Stimulated activated CD4-positive, alpha-beta T cell treated with anti-CD3 and anti-CD28 coated beads, Interleukin-1b, Interleukin-23, amount 100 ng/mL, for 48 hours (primary cell): ENCODE measurements at places on chromosomes 6 and 20.
A peak's percentile ranks its signal among the peaks of the same experiment; 100 is the strongest.

DNA sequence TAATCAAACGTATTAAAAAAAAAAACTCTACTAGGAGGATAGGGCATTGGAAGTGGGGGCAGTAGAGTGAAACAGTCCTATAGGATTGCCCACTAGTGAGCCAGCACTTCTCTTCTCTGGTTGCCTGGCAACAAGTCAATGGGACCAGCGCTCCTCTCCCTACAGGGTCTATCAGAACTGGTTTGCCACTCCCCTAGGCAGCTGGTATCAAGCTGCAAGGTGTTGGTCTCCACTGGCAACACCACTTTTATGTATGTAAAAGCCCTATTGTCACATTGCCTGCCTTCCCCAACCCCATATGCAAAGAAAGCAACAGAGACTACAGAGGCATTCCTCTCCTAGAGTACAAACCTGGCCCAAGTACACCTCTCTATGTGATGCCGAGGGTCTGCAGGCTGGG lies 166.9 kb upstream of the MCHR2 start:
- no peak for DNase-seq

GRCh38 chr6:26054781-26055718 lies 32.2 kb upstream of the HFE start:
- peak; percentile 93 for DNase-seq

DNA sequence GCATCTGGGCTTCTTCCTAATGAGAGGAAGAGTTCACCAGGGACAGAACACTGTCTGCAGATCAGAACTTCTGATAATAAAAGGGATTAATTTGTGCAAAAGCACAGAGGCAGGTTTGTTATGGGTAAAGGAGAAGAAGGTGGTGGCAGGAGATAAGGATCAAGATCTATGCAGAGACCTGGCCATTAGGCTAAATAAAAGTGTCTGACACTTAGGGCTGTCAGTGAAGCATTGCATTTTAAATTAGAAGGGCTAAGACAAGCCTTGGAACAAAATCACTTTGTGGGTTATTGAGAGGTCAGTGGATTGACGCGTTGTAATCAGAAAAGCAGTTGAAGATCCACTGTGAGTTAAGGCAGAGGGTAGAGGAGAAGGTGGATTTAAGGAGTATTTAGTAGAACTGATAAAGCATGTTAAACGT lies 76.8 kb downstream of the MAP3K4 start:
- no peak for DNase-seq

DNA sequence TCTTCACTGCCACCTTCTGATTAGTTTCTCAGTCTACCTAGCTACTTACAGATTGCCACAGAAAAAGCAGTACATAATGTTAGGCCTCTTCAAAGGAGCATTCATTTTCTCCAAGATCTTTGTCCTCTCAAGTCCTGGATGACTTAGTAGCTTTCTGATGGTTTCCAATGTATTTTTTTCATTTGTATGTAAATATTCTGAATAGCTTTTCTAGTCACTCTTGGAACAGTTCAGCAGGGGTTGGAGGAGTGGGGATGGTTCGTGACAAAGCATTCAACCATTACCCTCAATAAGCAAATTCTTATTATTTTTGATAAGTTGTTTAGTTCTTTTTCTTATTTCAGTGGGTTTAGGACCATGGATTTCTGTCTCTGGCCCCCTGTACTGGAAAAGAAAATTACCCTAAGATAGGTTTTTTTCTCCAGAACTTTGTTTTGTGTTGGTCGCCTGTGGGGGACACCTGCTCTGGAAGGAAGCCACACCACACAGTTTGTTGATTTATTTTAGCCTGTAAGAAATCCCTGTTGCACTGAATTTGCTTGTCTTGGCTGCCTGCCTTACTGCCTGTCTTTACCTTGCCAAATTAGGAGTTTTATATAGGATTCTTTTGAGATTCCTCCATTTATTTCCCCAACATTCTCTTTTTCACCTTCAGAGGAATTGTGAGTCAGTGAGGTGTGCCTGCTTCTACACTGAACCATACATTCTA lies 247.9 kb downstream of the RFPL4B start:
- DNase-seq: no peak

GRCh38 chr6:5099537-5099936 lies 14.4 kb downstream of the PPP1R3G start:
- no peak for DNase-seq

- no peak for DNase-seq
Observed at GRCh38 chr6:125818225-125818657, 27.5 kb downstream of the NCOA7 start.

DNA sequence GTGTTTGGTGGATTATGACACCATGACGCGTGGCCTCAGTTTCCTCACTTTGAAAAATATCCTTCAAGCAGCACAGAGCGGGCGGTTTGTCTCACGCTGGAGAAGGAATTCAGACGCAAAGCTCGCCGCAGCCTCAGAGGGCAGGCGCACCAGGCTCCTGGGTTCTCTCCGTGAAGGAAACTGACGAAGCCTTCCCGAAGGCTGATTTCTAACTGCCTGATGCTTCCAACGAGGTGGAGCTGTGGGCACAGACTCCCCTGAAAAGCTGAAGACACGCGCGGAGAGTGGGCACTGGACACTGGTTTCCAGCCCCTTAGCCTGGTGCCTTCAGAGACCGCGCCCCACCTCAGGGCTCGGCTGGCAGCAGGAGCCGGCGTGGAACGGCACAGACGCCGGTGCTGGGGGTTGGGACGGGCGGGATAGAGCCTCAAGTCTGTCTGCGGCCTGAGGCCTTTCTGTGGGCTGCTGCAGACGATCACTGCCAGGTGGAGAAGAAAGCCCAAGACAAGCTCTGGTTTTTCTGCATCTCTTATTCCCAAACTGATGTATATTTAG lies 56.1 kb downstream of the DACT2 start:
- DNase-seq: no peak

DNA sequence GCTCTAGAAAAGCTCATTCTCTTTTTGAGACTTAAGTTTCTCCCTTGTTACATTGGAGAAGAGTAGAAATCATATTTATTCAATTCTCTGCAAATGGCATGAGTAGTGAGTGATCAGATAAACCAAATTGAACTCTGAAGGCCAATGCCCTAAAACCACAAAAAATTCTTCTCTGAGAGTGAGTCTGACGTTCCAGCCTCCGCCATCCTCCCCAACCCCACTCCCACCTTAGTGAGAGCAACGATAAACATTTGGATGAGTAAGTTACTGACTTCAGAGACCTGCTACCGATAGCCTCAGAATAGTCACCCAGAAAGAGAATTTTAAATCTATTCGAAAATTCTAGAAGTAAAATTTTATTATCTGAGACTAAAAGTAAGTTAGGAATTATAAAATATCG lies 94.6 kb downstream of the TFAP2A start:
- no peak for DNase-seq

- DNase-seq: no peak
Observed at GRCh38 chr6:157229713-157230112, 93.6 kb downstream of the TMEM242 start.

DNA sequence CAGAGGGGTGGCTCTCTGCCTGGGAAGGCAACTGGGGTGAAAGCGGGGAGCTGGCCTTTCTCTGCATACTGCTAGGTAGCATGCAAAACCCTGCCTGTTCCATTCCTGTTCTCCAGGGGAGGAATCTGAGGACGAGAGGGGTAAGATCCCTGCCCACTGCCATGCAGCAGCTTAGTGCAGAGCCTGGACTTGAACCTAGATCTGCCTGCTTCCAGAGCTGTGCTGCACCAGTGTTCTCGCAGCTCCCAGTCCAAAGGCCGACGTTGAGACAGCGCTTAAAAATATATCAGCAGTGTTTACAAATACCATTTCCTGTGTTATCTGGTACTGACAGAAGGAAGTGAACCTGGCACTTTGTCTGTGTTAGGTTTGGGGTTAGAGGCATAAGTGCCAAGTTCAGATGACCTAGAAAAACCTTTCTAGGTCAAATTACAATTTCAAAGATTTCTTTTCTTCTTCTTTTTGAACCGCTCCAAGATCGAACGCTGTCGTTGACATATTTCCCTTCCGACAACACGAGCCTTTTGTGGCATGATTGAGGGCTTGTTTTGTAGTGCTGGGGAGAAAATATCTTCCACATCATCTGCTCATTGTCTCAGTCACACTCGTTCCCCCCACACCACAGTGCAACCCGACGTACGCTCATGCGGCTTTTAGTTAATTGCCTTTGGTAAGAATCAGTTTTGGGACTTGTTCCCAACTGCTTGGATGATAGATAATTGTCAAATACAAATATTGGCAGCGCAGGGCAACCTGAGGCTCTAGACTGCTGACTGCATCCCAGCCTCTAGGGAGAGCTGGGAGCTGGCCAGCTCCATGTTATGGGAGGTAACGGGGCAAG lies 44.6 kb downstream of the TOX2 start:
- no peak for DNase-seq

DNA sequence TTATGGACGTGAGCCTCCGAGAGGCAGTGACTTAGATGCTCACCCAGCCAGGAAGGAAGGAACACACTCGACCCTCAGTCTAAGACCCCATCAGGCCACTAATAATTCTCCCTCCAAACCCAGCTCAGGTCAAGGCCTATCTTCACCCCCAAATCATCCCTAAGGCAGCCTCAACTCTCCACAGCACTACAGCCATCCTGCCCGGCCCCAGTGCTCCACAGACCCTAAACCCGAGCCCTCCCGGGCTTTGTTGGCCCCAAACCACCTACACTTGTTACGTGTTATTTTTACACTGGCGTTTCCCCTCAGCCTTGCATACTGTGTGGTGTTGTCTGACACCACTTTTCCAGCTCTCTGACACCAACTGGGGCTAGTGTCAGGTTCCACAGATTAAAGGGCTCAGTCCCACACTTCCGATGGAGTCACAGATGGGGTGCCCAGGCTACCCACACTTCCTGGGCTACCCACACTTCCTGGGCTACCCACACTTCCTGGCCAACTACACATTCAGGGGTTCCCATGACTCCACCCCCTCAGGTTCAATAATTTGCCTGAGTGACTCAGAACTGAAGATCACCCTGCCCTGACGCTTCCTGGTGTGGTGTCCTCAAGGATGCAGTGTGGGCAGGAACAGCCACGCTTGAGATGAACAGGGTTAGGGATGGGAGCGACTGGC lies 25.3 kb downstream of the RBCK1 start:
- DNase-seq: peak; percentile 80

DNA sequence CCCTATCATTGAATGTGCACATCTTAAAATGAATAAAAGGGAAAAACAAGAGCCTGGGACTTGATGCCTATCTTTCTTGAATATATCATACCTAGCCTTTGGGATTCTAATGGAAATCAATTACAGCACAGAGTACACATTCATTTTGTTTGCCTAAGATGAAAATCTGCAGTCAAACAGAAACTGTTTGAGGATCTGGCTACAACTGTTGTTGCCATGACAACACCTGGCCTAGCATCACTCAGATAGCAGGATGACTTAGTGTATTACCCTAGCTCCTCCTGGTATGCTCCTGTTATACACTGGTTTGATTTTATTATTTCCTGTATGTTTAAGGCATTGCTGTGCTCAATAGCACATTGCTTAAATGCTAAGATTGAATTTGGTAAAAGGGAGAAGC lies 71.5 kb upstream of the LAMP5 start:
- DNase-seq: no peak

- no peak for DNase-seq
Observed at GRCh38 chr6:74073999-74074398, 378.0 kb downstream of the CD109 start.

GRCh38 chr6:154466139-154466538 lies 44.3 kb downstream of the CNKSR3 start:
- no peak for DNase-seq

GRCh38 chr6:107684996-107685395 lies 139.1 kb downstream of the SCML4 start:
- DNase-seq: no peak

- DNase-seq: no peak
Observed at GRCh38 chr20:37007898-37008649, 56.6 kb upstream of the SAMHD1 start.

DNA sequence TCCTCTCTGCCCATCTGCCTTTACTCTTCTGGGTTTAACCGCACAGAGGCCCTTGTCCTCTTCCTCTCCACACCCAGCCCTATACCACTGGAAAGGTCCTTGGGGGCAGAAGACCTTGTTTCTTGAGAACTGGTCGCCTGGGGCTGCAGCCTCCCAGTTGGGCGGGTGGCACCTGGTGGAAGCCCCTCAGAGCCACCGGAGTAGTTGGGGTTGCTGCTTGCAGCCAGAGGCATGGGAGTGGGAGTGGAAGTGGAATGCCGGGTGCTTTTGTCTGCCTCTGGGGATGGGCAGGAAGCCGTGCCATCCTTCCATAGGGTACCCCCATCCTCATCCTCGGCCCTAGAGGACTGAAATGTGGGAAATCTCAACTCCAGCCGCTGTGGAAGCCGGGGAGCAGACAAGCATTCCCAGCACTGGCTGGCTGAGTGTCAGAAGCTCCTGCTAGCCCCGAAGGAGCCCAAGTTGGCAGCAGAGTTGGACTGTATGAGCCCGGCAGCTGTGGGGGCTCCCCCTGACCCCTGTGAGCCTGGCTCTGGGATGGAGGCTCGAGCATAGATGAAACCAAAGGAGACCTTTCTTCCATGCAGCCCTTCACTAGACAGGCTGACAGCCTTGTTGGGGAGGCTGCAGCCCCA lies 1.2 kb downstream of the VSTM2L start:
- no peak for DNase-seq

DNA sequence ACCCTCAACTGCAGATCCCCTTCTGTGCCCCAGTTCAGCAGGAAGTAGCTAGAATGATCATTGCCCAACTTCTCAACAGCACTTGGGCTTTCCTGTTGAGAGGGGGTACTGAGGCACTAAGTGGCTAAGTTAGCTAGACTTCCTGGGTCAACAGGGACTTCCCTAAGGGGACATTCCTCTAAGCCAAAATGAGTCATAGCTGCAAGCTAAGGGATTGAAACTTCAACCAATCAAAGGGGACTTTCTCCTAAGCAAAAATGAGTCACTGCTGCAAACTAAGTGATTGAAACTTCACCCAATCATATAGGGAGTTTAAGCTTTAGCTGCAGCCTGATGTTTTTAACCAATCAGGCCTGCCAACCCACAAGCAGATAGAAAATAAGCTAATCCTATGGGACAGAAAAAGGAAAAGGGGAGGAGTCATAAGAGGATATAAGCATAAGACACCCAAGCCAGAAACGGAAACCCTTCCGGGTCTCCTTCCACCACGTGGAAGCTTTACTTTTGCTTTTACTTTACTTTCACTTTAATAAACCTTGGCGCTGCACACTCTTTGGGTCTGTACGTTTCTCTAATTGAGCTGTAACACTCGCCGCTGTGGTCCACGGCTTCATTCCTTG lies 659.0 kb upstream of the HS3ST5 start:
- no peak for DNase-seq

DNA sequence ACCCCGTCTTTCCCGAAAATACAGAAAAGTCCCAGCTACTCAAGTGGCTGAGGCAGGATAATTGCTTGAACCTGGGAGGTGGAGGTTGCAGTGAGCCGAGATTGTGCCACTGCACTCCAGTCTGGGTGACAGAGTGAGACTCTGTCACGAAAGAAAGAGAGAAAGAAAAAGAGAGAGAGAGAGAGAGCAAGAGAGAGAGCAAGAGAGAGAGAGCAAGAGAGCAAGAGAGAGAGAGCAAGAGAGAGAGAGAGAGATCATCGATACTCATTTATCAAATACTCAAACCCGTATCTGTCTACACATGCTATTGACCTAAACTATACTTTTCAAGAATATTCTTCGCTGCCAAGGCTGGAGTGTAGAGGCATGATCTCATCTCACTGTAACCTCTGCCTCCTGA lies 28.2 kb upstream of the SALL4 start:
- DNase-seq: no peak
